Stimulated activated CD8-positive, alpha-beta memory T cell treated with anti-CD3 and anti-CD28 coated beads, Interleukin-7, amount 100 ng/mL, for 24 hours (primary cell): ENCODE measurements at places on chromosomes 11 and 22.
A peak's percentile ranks its signal among the peaks of the same experiment; 100 is the strongest.

- no peak for DNase-seq
These were observed 20.5 kb downstream of the RRM1 start for GRCh38 chr11:4115128-4115527.

GRCh38 chr11:17859552-17859951, 125.0 kb downstream of the KCNC1 start:
- no peak for DNase-seq

DNA sequence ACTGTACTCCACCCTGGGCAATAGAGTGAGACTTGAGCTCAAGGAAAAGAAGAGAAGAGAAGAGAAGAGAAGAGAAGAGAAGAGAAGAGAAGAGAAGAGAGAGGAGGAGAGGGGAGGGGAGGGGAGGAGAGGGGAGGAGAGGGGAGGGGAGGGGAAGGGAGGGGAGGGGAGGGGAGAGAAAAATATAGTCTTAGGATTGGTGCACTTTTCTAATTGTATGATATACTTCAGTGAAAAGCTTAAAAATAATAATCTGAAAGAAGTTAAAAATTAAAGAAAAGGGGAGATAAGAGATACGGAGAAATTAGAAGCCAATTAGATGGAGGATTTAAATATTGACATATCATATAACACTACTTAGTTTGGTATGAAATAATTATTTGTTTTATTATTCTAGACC, 19.3 kb downstream of the OR52A5 start:
- no peak for DNase-seq

DNA sequence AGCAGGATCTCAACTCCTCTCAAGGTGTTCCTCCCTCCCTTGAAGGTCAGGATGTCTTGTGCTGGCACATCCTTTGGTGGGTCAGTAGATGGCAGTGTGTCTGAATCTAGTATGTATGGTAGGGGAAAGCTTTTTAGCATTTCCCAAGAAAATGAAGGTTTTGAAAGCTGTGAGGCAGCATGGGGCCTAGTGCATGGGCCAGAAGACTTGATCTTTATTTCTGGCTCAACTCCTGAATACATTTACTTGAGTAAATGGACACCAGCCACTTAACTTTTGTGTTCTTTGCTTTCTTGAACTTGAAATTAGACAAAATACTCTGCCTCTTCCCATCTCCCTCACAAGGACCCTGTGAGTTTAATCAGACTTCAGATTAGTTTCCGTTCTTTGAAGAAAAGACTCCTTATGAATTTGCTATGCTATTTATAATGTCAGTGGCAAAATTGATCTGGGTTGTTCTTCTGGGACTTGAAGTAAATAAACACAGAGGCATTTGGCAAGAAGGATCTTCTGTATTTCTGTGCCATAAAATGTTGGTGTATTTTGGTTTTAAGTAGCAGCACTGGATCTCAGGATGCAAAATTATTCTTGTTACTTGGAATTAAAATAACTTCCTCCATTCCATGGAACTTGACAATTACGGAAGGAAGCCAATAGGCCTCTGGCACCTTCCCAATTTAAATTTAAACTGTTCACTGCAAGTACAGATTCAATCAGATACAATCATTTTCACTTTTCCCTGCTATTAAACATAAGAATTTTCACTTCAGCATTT, 288.8 kb downstream of the CASP12 start:
- DNase-seq: no peak

GRCh38 chr11:115911613-115912346, 407.6 kb upstream of the CADM1 start:
- no peak for DNase-seq

DNA sequence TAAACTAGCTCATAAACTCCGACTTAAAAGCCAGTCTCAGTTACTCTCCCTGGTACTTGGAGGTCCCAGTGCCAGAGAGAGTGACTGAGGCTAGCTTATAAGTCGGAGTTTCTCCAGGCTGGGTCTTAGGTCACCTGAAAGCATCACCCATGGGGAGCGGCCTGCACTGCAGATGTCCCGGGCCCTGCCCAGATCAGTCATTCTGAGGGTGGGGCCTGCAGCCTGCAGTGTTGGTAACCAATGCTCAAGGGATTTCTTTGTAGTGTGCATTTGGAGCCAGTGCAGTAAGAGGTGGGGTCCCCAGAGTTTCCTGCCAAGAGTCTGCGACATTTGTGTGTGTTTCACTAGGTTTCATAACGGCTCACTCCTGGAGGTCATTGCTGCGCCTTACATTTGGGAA, 14.8 kb downstream of the TAB1 start:
- DNase-seq: no peak

GRCh38 chr22:29574762-29575450, 6.0 kb downstream of the NIPSNAP1 start:
- no peak for DNase-seq

GRCh38 chr22:24068377-24068680, 57.2 kb downstream of the CABIN1 start:
- no peak for DNase-seq

DNA sequence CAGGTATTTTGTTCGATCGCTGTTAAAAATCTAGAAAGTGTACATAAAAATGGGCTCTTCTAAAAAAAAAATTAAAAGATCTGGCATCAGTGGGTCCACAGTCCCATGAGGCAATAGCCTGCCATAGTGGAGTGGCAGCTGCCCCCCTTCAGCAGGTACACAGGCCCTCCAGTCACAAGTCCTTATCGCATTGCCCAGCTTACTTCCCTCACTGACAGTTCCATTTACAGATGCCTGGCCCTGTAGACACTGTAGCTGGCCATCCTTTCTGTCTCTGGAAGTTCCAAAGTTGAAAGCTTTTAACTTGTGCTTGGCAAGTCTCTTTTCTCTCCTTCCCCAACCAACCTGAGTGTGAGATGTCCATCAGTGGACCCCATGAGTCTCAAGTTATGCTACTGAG, 11.4 kb downstream of the ZNRF3 start:
- DNase-seq: no peak

DNA sequence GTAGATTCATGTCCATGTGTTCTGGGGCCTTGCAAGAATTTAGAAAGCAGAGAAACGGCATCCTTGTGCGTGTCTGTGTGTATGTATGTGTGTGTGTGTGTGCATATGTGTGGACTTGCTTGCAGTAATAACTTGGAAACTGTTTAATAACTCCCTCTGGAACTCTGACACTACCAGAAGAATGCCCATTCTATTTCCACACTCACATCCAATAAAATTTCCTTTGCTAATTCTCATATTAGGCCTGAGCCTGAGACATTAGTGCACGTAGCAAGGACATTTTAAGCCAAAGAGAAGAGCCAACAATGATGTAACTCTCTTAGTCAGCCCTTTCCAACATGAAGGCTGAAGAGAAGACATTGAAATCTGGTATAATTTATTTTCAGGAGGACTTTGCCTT, 3.2 kb downstream of the OR4D6 start:
- DNase-seq: no peak

DNA sequence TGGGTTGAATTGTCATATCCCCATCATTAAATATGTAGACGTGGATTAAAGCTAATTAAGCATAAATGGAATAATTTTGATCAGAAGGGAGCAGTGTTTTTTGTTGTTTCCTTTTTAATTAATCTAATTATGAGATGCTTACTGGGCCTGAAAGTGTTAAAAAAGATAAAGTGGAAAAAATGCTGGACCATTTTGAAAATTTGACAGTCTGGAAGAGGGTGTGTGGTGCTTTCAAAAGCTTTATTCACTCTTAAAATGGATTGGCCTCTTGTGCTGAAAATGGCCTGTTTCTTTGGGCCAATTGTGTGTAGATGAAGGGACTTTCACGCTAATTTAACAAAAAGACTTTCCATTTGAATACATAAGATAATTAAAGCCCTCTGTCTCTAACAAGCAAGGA, 1.8 kb downstream of the TNRC6B start:
- DNase-seq: no peak

- DNase-seq: no peak
These were observed 174.1 kb downstream of the MN1 start for GRCh38 chr22:27627444-27627833.

GRCh38 chr22:23767673-23768548, at the start of gene CHCHD10:
TSS of gene CHCHD10 (minus strand) at chr22:23767972. CDS start at chr22:23767874, 98 bp downstream.
- DNase-seq: peak; percentile 62

DNA sequence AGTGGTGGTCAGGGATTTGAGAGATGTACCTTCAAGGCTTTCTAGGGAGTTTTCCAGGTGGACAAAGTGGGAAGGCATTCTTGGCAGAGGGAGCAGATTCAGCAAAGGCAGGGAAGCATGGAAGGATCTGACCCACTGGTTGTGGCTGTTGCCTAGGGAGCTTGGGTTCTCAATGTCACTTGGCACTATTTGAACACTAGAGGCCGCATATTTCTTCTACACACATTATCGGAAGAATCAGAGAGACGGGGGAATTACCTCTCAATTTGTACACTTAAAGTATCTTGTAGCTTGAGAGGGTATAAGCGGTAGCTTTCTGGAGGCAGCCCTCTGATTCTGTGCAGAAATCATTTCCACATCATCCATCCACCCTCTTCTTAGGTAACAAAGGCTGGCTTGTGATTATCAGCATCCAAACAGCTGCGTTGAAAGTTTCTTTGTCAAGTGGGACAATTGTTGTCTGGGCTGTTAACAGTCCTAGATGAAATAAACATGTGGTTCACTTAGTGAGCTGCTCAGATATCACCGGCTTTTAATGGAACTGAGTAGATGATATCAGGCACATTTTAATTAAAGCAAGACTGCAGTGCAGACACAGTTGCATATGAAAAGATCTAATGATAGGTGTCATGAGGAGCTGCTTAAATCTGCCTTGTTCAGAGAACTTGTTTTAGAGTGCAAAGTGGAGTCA, 2.6 kb downstream of the NELL1 start:
- DNase-seq: no peak

- no peak for DNase-seq
These were observed 34.2 kb downstream of the TCF20 start for GRCh38 chr22:42236268-42236667.

GRCh38 chr11:31887180-31887579, 76.1 kb upstream of the PAX6 start:
- no peak for DNase-seq

GRCh38 chr11:1033016-1033798, 3.3 kb downstream of the MUC6 start:
- no peak for DNase-seq

DNA sequence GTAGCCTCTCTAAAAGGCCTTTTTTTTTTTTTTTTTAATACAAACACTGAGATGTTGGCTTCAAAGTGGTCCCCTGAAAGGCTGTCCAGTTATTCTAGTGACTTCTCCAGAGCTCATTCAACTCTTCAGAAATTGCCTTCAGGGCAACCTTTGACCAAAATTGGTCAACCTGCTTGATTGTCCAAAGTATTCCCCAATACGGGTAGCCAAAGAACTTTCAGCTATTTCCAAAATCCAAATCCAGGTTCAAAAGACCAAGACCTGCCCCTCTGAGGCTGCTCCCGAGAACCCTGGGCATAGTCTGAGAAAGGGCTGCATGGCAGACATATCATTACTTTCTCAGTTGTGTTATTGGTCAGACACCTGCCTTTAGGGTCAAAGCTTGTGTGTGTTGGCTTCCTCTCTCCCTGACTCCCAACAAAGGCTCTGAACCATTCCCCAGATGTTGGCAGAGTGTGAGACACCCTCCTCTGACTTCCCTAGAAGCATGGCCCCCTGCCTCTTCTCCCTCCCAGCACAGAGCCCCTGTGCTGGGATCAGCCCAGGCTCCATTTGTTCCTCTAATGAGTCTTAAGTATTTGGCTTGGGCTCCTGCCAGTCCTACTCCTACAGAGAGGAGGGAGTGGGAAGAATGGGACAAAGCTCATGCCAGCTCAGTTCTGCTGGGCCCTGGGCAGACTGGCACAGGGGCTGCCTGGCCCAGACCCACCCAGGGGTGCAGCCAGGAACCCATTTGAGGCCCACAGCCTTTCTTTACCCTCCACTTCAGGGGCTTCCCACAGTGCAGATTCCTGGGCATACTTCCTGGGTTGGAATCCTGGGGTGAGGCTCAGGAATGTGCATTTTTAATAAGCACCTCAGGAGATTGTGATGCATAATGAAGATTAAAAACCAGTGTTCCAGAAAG, 30.3 kb downstream of the TNKS1BP1 start:
- no peak for DNase-seq

DNA sequence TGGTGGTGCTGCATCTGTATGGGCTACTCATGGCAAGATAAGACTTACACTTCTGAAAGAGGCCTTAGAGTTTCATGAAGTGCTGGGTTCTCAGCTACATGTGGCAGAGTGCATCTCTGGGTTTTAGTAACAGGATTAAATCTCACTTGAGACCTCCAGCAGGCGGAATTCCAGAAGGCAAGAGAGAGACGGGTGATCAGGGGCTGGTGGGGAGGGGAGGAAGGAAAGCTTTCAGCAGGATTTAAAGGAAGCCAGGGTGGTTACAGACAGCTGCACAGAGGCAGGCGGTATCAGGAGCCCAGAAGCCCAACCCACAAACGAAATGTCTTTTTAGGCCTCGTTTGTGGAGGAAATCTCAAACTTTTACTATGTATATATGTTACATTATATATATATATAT, 56.2 kb upstream of the CD82 start:
- DNase-seq: no peak

GRCh38 chr22:48151641-48152040, 1389.2 kb downstream of the TBC1D22A start:
- DNase-seq: no peak

GRCh38 chr11:65060913-65061408, 2.6 kb upstream of the NAALADL1 start:
- no peak for DNase-seq

GRCh38 chr11:134822897-134823296, 410.9 kb upstream of the B3GAT1 start:
- DNase-seq: no peak

DNA sequence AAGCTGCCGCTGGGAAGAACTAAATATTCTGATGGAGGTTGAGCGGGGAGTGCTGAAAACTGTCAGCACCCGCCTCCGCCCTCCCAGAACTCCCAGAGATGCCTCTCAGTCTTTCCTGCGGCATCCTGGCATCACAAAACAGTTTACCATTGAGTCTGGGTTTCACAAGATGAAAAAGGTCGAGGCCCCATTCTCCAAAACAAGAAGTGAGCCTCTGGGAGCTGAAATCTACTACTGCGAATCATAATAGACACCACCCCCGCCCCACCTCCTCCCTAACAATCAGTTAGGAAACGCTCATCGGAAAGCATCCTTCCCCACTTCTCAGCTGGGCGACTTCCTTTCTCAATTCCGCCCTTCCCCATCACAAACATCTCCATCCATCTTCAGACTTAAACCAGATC, 1.0 kb downstream of the SUN2 start:
- no peak for DNase-seq

GRCh38 chr11:5737091-5737490, 843 bp downstream of the OR56B1 start:
- no peak for DNase-seq

GRCh38 chr11:44854741-44855492, 95.8 kb downstream of the TP53I11 start:
- DNase-seq: no peak

GRCh38 chr22:42074132-42074811, at the start of gene PHETA2:
TSS of gene PHETA2 (plus strand) at chr22:42074248. CDS start at chr22:42077294, 3,046 bp downstream.
- DNase-seq: no peak

DNA sequence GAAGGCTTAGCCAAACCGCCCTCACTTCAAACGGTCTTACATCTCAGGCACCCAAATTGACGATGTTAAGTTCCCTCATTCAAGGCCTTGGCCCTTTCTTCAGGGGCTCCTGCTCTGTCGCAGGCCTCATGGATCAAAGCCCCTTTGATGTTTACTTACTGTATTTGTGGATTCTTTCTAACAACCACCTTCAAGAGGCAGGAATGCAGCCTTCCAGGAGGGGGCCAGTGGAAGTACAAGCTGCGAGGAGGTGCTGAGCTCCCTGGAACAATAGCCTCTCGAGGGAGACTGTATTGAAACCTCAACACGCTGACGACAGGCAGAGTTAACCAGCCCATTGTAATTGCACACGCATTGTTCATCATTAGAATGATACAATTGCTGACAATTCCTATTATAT, 209.1 kb downstream of the ST3GAL4 start:
- no peak for DNase-seq

GRCh38 chr11:45083544-45084087, 62.8 kb upstream of the PRDM11 start:
- no peak for DNase-seq
